ENCODE measurements at places on chromosomes 12 and 14.

DNA sequence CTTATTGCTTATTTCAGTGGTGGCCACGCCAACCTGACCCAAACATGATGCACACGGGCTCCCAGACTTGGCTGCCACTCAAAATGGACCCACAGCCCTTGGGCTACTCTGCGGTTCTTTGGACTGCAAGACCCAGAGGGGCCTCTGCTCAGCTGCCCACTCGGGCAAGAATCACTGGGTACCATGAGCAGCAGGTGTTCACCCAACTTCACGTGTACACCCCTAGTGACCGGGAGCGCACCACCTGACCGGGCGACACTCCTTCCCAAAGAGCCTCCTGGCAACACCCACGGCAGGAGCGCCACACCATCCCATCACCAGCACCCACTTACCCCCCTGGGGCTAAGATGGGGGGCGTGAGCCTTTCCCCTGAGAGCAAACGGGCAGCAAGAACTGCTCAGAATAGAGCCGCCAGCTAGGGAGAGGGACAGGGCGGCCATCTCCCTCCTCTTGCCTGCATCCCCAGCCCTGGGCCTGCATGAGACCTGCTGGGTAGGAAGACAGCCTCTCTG is 32.0 kb downstream of the CCNK start:
- DNase-seq: no peak

GRCh38 chr12:27780612-27781408 is 774 bp upstream of the MANSC4 start:
- no peak for DNase-seq

- DNase-seq: no peak
Measured at GRCh38 chr14:21120686-21121085, 19.8 kb downstream of the TMEM253 start.

DNA sequence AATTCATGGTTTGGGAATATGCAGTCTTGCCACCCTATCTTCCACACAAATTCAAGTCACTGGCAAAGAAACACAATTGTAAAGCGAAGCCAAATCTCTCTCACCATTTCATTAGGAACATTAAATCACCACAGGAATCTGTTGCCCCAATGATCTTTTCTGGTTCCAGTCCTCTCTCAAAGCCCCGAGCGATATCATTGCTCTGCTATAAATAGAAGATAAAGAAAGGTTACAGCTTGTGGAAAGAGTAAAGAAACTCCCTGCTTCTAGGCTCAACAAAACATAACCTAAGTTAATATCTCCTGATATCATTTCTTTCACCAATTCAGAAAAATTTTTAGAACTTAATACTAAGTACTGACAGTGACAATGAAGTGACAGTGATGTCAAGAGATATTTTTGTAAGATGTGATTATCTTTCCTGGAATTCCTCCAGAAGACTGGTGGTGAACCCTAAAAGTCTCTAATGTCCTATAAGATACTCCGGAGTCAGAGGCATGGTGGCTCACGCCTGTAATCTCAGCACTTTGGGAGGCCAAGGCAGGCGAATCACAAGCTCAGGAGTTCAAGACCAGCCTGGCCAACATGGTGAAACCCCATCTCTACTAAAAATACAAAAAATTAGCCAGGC is 33.8 kb downstream of the CBX5 start:
- no peak for DNase-seq

GRCh38 chr12:63889721-63890509 is 45.4 kb downstream of the SRGAP1 start:
- no peak for DNase-seq

DNA sequence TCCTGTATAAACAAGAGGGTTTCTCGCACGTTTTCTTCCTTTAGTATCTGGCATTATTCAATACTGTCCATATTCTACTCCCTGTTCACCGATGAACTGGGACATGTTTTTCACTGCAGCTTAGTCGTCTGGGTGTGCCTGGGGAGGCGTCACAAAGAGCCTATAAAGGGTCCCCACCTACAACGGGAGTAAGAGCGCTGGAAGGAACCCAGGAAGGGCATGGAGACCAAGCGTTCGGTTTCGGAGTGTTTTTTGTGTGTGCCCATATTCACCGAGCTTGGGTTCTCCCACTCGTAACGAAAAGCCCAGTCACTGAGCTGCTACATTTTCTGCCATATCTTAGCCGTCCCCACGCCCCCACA is 592 bp upstream of the USP15 start:
- DNase-seq: no peak

DNA sequence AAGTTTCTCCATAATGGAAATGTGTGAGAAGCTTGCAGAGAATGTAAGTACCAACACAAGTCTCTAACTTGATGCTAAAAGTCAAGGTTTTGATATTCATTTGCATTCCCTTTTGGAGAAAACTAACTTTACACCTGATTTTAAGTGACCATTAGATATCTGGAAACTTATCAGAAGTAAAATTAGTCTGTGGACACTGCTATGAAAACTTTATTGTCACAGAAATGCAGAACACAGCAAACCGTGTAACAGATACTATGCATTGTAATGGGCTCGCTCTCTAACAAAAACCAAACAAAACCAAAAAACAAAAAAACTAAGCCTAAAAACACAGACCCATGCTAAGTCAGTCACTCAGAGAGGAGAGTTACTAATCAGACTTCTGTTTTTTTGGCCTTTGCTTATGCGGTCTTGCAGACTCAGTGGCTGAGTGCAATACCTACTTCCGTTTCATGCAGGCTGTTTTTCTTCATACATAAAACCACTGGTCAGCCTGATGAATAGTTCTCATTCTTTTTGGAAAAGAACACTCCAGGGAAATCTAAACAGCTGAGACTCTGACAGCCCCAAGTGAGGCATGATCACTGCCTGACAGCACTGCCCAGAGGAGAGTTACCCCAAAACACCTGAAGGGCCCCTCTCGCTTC is 35.7 kb downstream of the NRDE2 start:
- DNase-seq: peak; percentile 87

- no peak for DNase-seq
Measured at GRCh38 chr14:32077081-32078022, at the start of gene ARHGAP5. Gene ARHGAP5, plus strand, starts transcription at chr14:32077304. Its CDS starts 13,366 bp downstream, at chr14:32090670.

DNA sequence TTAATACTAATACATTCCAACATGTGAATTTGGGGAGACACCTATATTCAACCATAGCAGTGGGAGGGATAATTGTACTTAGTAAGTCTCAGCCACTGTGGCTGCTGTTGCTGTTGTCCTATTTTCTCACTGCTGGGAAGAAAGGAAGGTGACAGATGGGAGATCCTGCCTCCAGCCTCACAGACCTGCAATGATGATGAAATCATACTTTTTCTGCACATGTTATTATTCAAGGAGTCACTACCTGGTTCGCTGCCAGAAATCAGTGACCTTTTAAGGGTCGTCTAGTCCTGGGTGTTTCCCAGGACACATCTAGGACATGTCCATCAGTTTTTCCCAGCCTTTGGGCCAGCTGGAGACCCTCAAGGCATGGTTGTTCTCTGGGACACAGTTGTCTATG is 106.2 kb upstream of the RPH3A start:
- DNase-seq: no peak

GRCh38 chr12:6383572-6384498 is at the start of gene LTBR:
Gene LTBR, plus strand, starts transcription at chr12:6384162. Its CDS starts 197 bp downstream, at chr12:6384359.
- DNase-seq: peak; percentile 95

- peak; percentile 77 for DNase-seq
Measured at GRCh38 chr14:22811722-22812121, 3.5 kb downstream of the SLC7A7 start.

DNA sequence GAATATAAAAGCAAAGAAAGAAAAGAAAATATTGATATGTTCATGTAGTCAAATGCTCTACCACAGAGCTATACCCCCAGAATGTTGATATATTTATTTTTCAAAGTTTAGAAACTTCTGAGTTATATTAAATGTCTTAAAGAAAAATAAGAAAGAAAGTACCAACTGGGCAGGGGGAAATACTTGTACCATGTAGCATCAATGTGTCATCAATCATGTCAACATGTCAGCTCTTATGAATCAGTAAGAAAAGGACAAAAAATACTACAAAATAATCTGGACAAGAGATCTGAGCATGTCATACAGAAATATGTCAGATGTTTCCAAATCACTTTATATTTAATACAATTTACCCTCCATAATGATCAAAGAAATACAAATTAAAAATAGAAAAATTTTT is 595.1 kb upstream of the ATP2B1 start:
- DNase-seq: no peak

DNA sequence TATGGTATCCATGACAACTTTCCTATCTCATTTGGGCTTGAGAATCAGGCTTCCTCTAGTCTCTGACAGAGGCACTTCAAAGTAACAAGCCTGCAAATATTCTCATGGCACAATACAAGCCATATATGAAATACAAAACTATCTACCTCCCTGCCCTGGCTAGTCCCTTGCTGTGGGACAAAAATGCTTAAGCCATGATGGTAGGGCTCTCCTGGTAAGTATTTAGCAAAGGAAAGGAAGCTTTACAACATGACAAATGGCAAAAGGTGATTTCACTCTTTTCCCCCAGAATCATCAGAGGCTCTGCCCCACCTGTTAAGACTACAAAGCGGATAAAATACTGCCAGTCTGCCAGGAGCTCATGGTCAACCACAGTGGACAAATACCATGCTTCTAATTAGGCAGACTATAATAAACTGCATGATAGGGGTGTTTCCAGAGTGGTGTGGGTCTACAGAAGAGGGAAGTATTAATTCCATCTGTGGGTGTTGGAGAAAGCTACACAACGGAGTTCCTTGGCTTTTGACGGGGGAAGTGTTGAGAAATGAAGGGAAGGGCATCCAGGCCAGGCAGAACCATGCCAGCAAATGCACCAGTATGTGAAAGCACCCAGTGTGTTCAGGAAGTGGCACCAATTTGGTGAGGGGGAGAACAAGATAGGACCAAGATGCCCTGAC is 92.9 kb downstream of the SPTSSA start:
- DNase-seq: peak; percentile 73

DNA sequence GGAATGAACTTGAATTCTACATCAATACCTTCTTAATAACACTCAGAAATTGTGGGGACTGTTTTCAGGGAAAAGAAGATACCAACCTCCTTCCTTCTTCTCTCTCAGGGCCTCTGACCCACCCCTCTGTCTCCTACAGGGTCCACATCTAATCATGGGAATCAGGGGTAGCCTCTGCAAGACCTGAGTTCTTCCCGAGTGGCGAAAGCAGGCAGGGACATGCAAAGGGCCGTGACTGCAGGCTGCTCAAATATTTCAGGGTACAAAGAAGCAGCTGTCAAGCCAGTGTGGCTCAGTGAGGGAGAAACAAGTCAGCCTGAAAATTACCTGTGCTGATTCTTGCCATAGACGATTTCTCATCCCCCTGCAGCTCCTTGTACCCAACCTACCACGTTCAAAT is 123.1 kb upstream of the PARP11 start:
- DNase-seq: no peak

DNA sequence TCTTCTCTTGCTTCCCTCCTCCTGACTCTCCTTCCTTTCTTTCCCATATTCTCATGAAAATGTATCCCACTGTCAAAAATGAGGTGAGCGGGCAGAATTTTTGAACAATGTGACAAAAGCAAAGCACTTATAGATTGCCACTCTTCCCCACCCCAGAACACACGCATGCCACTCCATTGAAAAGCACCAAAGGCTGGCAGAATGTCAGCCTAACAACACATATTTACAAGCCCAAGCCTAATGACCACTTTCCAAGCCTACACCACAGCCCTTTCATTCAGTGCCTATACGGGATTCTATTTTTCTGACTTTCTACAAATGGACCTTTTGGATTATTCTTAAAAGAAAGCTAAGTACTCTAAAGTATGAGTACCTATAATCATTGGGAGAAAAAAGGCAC is 62.9 kb upstream of the METAP2 start:
- no peak for DNase-seq

GRCh38 chr12:462936-463705 is 3.4 kb downstream of the B4GALNT3 start:
- DNase-seq: no peak

DNA sequence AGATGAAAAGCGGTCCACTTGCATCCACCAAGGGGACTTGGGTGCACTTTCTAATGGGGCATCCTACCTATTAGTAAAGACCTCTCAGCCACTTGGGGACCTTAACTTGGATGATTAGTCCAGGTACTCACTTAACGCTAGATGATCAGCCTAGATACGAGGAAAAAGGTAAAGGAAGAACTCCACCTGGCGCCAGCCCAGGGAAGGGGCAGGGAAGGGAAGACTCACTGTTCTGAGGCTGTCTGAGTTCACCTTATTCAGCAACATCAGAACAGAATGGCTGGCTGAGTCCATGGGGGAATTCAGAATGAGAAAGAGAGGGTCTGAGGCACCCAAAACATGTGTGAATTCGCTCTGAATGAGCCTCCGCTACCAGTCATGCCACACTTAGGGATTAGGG is 7.1 kb downstream of the IL22 start:
- no peak for DNase-seq

DNA sequence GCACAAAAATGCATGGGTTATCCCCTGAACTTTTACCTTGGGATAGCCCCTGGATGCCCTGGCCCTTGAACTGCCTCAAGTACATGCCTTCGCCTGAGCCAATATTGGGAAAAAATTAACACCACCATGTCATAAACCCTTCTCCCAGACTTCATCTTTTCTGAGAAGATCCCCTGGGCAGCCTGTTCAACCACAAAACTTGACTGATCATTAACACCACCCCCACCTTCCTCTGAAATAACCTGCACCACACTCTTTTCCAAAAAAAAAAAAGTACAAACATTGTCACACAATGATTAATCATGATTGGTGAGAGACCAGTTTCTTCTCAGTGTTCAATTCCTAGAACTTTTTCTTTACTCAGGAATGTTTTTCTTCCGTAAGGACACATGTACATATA is 217.9 kb downstream of the PAX9 start:
- DNase-seq: no peak

GRCh38 chr12:125340791-125341190 is 275.6 kb downstream of the AACS start:
- DNase-seq: peak; percentile 21

DNA sequence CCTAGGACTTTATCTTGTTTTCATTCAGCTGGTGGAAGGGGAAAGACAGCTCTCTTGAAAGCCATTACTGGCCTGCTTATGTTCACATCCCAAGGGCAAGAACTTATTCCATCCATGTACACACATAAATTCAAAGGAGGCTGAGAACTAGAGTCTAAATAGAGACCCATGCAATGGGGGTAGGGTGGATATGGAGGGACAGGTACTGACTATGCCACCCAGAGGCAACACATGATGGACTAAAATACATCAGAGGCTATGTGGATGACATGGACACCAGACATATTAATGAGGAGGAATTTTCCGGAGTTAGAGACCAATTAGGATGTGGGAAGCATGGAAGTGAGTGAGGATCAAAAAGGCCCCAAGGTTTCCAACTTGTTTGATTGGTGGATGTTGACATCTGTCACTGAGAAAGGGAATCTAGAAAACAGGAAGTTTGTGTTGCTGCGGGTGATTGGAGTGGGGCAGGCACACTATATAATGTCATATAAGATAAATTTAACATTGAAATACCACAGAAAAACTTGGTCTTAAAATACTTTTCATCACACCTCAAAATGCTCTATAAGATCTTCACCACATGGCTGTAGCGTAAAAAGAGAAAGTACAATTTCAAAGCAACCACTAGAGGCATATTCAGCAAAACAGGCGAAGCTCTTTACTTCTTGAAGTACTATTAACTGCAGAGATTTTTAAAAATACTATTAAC is 130.4 kb downstream of the GRIP1 start:
- DNase-seq: no peak

All from suppressor macrophage treated with lipopolysaccharide for 1 hour (primary cell).